ENCODE measurements at places on chromosomes 7 and 10.

DNA sequence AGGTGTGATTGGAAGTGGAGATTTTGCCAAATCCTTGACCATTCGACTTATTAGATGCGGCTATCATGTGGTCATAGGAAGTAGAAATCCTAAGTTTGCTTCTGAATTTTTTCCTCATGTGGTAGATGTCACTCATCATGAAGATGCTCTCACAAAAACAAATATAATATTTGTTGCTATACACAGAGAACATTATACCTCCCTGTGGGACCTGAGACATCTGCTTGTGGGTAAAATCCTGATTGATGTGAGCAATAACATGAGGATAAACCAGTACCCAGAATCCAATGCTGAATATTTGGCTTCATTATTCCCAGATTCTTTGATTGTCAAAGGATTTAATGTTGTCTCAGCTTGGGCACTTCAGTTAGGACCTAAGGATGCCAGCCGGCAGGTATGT, 13.6 kb downstream of the STEAP2 start:
- DNase-seq = no peak

GRCh38 chr7:142883571-142884285, 1.8 kb downstream of the TRPV6 start:
- no peak for DNase-seq

DNA sequence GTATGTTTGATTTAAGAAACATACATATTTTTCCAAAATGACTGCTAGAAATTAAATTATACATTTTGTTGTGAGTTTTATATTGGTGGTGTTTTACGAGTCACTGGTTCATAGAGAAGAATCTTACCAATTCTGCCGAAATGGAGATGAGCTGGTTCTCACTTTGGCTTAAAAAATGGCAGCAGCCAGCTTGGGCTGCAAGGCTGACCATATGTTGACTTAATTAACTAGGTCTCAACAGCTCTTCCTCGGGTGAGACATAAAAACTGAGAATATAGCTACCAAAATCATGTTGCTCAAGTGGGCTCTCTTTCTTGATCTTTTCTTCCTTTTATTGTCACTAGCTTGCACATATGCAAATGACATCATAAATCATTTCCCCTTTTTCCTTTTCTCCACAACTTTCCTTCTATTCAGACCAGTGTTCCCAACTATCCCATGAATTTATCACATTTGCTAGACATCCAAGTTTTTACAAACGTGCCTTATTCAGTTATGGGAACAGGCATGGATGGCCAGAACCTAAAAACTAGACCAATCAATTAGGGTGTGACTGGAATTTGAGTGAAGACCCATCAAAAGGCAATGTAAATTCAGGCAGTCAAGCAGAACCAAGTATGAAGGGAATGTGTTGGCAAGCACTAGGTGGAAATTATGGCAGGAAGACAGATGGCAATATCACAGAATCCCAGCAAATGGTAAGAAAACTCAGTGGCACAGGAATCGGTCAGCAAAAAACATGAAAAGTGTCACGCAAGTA, 6.4 kb upstream of the TSPAN12 start:
- DNase-seq = no peak

DNA sequence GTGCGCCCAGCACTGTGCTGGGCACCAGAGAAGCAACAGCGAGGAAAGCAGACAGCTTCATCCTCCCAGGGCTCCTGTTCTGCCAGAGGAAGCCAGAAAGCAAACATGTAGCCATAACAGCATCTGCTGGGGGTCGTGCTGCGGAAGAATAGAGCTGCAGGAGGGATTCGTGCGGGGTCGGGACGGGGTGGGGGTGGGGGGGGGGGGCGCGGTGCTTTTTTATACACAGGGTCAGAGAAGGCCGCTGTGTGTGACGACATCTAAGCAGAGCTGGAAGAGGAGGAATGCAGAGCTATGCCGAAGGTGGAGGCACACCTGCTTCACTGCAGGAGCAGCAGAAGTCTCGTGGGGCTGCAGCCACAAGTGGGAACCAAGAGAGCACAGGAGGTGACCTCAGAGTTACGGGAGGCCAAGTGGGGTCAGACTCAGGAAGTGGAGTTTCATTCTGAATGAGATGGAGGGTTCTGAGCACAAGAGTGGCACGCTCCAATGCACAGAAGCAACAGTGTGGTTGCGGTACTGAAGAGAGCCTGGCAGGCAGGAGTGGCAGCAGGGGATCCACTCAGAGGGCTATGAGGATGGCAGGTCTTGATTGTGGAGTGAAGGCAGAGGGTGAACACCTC, 11.1 kb downstream of the PKD1L1 start:
- DNase-seq = no peak

GRCh38 chr7:24469118-24469517, 104.1 kb upstream of the PALS2 start:
- DNase-seq = no peak

DNA sequence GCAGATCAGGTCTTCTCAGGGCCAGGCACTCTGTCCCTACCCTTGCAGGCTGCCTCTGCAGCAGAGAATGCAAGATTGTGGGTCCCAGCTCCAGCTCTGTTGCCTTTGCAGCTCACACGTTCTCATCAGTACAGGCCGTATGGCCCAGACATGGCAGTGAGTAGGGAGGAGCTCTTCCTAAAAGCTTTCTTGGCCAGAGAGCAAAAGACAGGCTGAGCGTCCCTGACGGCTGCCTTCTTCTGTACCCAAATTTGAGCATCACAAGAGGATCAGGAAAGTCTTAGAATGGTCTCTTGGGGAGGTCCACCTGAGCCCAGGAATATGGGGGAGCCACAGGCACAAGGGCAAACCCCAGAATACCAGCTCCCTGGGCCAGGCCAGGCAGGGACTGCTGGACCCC, 266.3 kb upstream of the ZMIZ1 start:
- DNase-seq = no peak

GRCh38 chr10:100737355-100738054, 7.9 kb upstream of the PAX2 start:
- DNase-seq = no peak

DNA sequence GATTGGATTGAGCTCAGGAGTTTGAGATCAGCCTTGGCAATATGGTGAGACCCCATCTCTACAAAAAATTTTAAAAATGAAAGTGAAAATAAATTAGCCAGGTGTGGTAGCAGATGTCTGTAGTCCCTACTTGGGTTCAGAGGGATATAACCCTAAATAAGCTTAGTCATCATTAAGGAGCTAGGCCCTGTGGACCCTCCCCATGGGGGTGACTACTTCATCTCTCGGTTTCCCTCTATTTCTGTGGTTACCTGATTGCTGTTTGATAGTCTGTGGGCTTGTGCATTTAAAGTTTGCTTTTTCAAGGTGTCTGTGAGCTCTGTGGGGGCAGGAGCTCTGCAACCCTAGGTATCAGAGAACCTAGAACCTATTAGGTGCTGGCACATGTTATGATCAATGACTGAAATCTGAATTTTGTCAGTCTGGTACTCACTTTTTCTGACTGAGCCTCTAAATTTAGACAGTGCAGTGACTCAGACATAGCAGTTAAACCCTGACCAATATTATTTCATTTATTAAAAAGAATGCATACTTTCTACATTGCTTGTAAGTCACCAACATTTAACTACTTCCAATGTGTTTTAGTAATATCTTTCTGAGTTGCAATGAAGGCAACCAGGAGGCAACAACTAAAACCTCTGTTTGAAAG, 8.1 kb upstream of the CUZD1 start:
- no peak for DNase-seq

DNA sequence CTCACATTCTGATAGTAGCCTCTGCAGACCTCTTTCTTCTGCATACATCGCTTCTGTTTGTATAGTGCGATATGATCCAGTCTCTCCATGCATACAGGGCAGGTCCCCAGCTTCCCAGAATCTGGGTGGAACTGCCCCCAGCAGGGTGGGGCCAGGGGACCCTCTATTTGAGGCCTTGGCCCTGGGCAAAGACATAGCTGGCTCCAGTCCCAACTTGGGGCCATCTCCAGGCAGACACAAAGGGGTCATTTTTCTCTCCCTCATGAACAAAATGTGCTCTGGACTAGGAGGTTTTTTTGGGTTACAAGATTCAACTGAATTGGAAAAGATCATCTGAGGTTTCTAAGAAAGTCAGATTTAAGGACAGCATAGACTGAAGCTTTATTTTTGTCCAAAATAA, 21.1 kb upstream of the HSPA12A start:
- no peak for DNase-seq

- no peak for DNase-seq
Measured at GRCh38 chr7:14639329-14639728, 263.2 kb downstream of the DGKB start.

GRCh38 chr10:31219306-31219705, 99.7 kb upstream of the ZEB1 start:
- DNase-seq = no peak

DNA sequence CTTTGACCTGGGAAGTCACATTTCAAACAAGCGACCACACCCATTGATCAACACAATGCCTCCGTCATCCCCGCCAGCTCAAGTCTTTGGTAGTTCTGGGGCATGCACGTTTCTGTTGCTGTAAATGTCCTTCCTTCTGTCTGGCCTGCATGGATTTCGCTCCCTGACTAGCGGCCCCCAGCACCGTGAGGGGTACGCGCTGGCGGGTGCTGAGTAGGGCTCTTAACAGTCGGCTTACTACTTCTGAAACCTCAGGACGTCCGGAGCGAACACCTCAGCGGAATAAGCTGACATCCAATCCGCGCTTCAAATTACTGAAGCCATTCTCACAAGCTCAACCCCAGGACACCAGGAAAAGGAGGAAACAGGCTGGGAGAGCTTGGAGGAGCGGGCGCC, 505 bp downstream of the NUDCD3 start:
- DNase-seq = no peak

GRCh38 chr10:50410066-50410811, 158.9 kb upstream of the ASAH2 start:
- no peak for DNase-seq

GRCh38 chr7:155807789-155808548, 4.3 kb downstream of the SHH start:
- no peak for DNase-seq

GRCh38 chr10:106872176-106872575, 292.3 kb downstream of the SORCS1 start:
- no peak for DNase-seq

DNA sequence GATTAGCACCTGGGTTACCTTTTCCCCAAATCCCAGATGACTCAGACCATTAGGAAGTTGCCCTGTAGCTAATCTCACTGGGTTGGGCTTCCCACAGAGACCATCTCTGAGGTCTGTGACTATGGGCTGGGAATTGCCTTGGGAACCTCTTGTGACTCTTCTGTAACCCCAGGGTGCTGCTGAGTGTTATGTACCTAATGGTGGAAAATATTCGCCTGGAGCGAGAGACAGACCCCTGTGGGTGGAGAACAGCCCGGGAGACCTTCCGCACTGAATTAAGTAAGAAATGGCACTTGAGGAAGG, 20.0 kb downstream of the STRIP2 start:
- no peak for DNase-seq
